ENCODE measurements at places on chromosomes 7 and 10. TPM values are rescaled to one million over a fixed set of nuclear protein-coding genes. Genes with fewer than 3 reads are reported as not detected.

GRCh38 chr7:35267411-35267810, 13.5 kb upstream of the TBX20 start:
- DNase-seq = no peak

DNA sequence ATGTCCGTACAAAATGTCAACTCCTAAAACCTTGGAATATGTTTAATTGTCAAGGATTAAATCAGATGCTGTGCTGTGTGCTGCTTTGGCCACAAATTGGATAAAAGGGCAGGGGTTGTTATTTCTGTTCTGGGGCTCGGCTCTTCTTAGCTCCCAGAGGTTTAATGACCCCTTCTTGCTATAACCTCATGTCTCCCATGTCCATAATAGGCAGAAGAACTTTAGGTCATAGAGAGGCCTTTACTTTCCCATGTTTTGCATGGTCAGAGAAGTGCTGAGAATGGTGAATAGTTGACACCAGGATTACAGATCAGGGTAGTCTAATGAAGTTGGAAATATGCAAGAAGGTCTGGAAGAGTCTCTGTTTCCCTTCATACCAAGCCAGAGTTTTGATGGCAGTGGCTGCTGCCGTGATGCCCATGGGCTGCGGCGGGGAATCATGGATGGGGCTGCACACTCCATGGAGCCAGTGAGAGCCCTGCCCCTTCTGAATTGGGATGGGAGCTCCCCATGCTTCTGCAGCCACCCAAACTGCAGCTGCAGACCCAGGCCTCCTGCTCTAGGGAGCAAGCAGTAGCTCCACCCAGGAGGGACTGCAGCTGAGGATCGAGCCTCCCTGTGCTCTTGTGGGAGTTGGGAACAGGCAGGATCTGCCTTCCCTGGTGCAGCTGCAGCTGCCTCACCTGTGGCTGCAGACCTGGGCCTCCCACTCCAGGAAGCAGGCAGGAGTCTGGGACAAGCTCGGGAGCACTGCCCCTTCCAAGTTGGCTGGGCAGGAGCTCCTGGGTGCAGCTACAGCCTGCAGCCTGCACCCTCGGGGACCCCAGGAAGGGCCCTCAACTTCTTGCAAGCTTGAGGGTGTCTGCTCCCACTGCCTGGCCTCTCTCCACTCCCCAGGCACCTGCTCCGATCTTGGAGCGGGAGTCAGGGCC, 23.1 kb upstream of the STEAP4 start:
- no peak for DNase-seq

DNA sequence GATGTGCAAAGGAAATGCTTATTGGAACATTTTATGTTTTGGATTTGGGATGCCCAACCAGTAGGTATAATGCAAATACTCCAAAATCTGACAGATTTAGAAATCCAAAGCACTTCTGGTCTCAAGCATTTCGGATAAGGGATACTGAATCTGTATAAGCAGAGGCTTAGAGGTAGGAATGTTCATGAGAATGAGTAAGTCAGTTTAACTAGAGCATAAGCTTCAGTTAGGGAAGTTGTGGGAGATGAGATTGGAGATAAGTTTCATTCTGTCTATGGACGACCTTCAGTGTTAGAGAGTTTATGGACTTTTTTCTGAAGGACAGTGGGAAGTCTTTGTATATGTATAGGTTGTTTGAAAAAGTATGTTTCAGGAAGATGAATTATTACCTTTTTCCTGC, 10.4 kb downstream of the TAX1BP1 start:
- DNase-seq = no peak

GRCh38 chr7:47236480-47237129, 345.3 kb downstream of the TNS3 start:
- DNase-seq = no peak

GRCh38 chr7:105792488-105793370, 83.7 kb downstream of the ATXN7L1 start:
- DNase-seq = no peak

DNA sequence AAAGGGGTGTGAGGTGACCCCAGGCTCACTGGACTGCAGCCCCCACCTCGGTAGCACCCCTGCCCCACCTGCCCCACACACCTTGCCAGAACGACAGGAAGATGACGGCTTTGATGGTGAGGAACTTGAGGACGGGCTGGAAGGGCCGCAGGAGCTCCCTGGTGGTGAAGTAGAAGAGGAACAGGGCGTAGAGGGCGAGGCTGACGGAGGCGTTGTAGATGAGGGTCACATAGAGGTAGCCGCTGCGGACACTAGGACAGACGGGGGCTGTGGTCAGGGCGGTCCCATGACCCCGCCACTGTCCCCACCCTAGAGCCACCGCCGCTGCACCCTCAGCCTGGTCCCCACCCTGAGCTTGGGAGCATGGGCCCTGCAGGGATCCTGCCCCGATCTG, 7.6 kb downstream of the TMEM184A start:
- no peak for DNase-seq

DNA sequence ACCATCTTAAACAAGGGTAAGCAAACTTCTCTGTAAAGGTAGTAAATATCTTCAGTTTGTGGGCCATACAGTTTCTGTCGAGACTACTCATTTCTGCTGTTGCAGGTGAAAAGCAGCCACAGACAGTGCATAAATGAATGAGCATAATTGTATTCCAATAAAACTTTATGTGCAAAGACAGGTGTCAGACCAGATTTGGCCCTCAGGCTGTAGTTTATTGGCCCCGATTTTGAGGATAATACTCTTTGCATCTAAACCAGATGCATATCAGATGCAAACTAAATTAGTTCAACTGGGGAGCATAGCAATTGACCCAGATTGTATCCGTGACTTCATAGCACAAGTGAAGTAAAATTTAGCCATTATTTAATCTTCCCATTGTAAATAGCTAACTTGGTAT, 70.0 kb downstream of the SNX10 start:
- DNase-seq = no peak

- DNase-seq = no peak
Observed at GRCh38 chr7:37311355-37311754, 137.3 kb downstream of the ELMO1 start.

- no peak for DNase-seq
Observed at GRCh38 chr10:15585303-15585715, 134.4 kb downstream of the ITGA8 start.

GRCh38 chr10:73340121-73340520, 18.5 kb downstream of the CFAP70 start:
- DNase-seq = no peak

Gene TMEM178B
- total RNA-seq = 8.6 TPM

Gene TSPAN12
- total RNA-seq = 6.7 TPM

Gene ST8SIA6
- 0.23 TPM for total RNA-seq

Gene RNF148
- 2.2 TPM for total RNA-seq

Gene LLCFC1
- total RNA-seq = not detected

Gene CNNM1
- total RNA-seq = 0.63 TPM

Gene NDUFB8
- 217 TPM for total RNA-seq

Gene CRTAC1
- not detected for total RNA-seq

Gene HOXA5
- total RNA-seq = 20.1 TPM
